ENCODE measurements at places on chromosomes 3 and 15.

GRCh38 chr3:193590088-193590856 lies 2.7 kb upstream of the OPA1 start:
- H3K27ac ChIP-seq: no peak overlapping the region
- H3K27me3 ChIP-seq: no peaks in the 10 kb centered on the region
- no peak overlapping the region for H3K4me3 ChIP-seq
- no peak for DNase-seq

GRCh38 chr3:152199102-152199840 lies 69.5 kb upstream of the MBNL1 start:
- H3K4me1 ChIP-seq: peaks cover 39% of the 10 kb centered on the region
- H3K27me3 ChIP-seq: no peaks in the 10 kb centered on the region
- no peak overlapping the region for H3K27ac ChIP-seq
- H3K36me3 ChIP-seq: no peaks in the 10 kb centered on the region
- no peak overlapping the region for H3K4me3 ChIP-seq
- no peak for DNase-seq

DNA sequence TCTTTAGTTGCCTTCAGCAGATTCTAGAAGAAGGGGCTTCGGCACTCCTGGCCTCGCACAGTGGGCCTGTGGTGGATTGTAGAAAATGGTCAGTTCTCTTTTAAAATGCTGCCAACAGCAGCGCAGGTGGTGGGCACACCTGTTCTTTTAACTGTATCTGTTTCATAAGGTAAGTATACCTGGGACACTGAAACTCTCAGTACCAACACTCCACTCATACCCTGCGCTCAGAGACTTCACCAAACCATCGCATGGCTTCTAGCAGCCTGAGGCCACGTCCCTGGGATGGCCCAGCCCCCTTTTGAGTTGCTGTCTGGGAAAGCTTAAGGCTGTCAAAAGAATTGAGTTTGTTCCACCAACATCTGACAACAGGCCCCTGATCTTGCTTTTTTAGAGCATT lies 56.7 kb upstream of the MCF2L2 start:
- H3K36me3 ChIP-seq: no peaks in the 10 kb centered on the region
- H3K4me1 ChIP-seq: peaks cover 33% of the 10 kb centered on the region
- no peak for DNase-seq
- no peak overlapping the region for H3K27ac ChIP-seq

DNA sequence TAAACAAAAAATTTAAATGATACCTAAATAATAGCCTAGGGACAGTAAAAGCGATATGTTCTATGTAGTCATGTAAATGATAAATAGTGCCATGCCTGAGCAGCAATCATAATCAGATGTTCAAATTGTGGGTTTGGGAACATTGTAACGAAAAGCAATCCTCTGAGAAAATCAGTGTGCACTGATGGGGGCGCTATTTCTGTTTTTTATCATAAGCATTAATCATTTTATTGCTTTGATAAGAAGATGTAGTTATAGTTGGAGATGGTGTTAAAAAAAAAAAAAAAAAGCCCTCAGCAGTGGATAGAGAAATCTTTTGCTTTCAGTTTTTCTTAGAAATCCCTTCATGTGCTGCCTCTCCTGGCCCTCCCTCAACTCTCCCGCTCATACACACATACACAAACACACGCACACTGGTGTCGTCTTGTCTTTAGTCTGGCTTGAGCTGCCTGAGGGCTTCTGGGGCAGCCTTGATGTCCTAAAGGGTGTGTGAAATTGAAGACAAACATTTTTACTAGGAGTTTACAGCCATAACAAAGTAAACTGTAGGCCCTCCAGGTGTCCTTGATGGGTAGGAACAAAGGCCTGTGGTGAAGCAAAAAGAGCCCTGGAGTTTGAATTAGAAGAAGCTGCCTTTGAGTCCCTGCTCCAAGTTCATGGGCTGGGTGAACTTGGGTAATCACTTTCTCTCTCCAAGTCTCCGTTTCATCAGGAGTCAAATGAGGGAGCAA lies 428.1 kb downstream of the SOX2 start:
- H3K27me3 ChIP-seq: peaks cover 7% of the 10 kb centered on the region
- no peak overlapping the region for H3K4me3 ChIP-seq
- H3K4me1 ChIP-seq: no peaks in the 10 kb centered on the region
- H3K36me3 ChIP-seq: no peaks in the 10 kb centered on the region
- DNase-seq: no peak
